ENCODE measurements at places on chromosomes 1 and 21. TPM values are rescaled to one million over a fixed set of nuclear protein-coding genes. Genes with fewer than 3 reads are reported as not detected.

The RSPH1 gene
- total RNA-seq, result not detected

The HIVEP3 gene
- 1.3 TPM for total RNA-seq

The CDK11B gene
- 23.8 TPM for total RNA-seq

The ATF3 gene
- total RNA-seq, result 10.1 TPM

The ANKRD45 gene
- total RNA-seq, result not detected

The CDA gene
- not detected for total RNA-seq

Data from SJSA1 (cell line).